ENCODE measurements at places on chromosomes 12 and 14.
A peak's percentile ranks its signal among the peaks of the same experiment; 100 is the strongest.

DNA sequence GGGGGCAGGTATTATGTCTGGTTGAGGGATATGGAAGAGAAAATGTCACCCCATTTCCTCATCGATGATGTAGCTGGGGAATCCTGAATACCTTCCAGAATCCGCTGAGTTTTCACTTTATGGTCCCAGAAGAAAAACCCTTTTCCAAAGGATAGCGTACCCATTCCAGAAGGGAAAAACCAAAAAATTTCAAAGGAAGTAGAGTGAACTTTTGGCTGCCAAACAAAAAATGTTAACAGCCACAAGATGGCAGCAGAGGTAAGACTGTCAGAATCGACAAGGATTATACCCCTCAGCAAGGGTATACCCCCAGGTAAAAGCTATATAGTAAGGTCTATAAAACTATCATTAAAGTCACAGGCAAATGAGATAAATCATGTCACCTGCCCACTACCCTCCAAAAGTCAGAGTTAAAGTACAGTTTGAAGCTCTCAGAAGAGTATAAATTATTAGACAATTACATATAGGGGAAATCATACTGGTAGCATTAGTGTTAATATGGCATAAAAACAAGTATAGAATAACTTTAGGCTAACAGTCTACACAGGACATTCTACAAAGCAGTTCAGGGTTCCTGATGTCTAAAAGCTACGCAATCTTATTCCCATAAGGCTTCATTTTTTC is 18.0 kb downstream of the ACIN1 start:
- no peak for DNase-seq

- no peak for DNase-seq
Observed at GRCh38 chr14:40229676-40230075, 797.4 kb upstream of the FBXO33 start.

DNA sequence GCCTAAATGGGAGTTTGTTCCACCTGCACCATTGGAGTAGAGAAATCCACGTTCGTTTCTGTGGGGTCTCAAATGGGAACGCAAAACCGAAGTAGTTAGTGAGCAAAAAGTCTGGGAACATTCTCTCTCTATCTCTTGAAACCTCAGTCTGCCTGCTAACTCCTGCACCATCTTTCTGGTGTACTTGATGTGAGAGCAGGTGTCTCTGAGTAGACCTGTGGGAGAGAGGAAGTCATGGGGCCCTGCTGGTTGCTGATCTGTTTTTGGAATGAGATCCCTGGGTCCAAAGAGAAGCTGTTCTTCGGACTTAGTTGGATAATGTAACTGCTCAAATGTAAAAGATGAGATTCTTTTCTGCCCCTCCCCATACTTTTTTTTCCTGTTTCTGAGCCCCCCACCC is 57.3 kb downstream of the MAX start:
- DNase-seq, result no peak

DNA sequence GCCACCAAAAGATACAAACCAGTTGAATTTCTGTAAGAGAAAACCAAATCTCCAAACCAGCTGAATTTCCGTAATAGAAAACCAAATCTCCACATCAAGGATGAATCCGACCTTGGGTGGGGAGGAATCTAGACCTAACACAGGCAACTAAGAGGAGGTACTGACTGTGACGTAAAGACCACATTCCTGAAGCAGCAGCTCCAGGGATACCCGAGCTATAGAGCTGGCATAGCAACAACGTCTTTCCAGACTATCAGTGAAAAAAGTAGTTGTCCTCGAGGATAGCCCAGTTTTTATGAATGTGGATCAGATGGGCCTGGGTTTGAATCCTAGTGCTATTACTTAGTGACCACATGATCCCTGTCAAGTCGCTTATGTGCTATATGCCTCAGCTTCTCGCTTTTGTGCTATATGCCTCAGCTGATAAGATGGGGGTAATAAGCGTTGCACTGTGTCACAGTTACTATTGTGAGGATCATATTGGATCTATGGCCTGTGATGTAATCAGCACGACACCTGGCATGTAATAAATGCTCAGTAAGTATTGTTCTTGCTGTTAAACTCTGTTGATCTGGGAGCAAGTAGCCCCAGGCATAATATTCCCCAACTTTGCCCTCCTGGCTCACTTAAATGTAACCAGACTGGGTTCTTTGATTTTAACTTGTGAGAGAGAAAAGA is 113.8 kb downstream of the EGLN3 start:
- DNase-seq, result no peak

- no peak for DNase-seq
Observed at GRCh38 chr12:106301611-106302321, 767 bp upstream of the TCP11L2 start.

DNA sequence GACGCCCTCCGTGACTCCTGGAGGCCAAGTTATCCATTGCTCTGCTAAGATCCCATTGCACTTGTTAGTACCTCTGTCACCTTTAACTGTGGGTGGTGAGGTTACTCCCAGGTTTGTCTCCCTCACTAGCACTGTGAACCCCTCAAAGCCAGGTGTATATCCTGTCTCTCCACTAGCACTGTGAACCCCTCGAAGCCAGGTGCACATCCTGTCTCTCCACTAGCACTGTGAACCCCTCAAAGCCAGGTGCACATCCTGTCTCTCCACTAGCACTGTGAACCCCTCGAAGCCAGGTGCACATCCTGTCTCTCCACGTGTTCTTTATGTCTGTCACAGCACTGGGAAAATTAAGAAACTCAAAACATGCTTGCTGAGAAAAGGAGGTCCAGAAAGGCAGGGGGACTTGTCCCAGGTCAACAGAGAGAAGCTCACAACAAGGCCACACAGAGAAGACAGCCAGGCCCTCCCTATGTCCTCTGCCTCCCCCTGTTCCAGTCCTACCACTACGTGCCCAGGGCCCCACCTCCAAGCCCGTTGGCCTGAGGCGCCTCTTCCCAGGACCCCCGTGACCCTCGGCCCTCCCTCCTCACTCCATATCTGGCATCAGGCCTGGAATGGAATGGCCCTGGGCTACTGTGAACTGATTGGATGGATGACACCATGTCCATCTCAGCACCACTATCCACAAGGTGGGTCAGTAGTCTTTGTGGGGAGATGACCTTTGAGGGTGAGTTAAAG is 26.4 kb upstream of the FKBP4 start:
- DNase-seq, result no peak

DNA sequence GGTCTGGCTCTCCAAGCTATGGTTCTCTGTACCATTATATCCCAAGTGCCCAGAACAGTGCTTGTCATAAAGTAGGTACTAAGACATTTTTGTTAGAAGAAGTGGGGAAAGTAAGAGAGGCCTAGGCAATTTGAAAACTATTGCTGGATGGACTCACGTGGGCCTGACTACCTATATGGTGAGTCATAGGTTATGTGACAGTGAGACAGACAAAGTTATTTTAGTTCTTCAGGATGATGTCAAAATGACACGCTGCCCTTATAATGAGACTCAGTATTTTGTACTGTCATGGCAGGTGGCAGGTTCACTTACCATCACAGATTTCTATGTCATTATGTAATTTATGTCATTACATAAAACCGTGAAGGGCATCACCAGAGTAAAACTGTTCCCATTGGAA is 53.1 kb downstream of the PARP11 start:
- DNase-seq, result no peak

DNA sequence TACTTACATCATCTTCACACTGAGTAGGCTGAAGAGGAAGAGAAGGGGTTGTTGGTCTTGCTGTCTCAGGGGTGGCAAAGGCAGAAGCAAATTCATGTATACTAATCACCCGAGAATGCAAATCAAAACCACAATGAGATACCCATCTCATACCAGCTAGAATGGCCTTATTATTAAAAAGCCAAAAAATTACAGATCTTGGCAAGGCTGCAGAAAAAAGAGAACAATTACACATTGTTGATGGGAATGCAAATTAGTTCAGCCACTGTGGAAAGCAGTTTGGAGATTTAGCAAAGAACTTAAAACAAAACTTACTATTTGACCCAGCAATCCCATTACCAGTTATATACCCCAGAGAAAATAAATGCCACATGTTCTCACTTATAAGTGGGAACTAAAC is 154.9 kb downstream of the SEC23A start:
- no peak for DNase-seq

GRCh38 chr14:34781242-34781641 is 66.8 kb upstream of the CFL2 start:
- peak; percentile 3 for DNase-seq

DNA sequence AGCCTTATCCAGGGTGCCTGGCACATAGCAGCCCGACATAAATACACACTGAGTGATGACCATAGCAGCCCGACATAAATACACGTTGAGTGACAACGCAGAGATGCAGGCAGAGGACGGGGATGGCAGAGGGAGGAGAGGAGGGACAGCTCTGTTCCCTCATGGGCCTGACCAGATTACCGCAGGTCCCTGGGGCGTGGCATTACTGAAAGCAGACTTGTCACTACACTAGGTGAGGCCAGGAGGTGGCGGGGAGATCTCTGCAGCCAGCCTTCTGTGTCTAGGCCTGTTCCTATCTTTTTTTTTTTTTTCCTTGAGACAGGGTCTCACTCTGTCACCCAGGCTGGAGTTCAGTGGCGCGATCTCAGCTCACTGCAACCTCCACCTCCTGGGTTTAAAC is 69.0 kb downstream of the HRK start:
- no peak for DNase-seq

GRCh38 chr14:23804817-23805216 is 148.8 kb upstream of the DHRS4 start:
- DNase-seq, result no peak

DNA sequence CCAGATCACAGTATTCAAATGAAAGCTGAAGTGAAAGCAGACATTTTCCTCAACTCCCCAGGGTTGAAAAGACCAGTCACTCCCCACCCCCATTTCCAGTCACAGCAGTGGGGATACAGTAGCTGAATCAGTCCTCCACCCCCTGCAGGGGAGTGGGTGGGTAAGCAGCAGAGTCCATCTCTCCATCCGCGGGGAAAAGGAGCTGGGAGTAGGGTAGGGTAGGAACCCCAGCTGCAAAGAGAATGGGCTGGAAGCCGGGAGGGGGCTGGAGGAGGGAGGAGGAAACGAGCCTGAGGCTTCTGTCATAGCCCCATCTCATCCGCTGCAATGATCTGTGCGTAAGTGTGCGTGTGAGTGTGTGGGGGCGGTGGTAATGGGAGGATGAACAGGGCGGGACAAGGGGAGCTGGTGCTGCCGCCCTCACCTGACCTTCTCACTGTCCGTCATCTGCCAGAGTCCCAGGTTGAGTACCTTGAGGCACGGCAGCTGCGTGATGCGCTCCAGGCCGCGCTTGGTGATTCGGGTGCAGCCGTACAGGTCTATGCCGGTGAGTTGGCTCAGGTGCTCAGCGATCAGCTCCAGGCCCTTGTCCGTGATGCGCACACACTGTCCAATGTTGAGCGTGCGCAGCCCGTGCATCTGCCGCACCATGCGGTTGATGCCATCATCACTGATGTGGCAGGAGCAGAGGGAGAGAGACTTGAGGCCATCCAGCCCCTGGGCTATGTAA is 1.8 kb downstream of the FBXL14 start:
- DNase-seq, result peak; percentile 65

DNA sequence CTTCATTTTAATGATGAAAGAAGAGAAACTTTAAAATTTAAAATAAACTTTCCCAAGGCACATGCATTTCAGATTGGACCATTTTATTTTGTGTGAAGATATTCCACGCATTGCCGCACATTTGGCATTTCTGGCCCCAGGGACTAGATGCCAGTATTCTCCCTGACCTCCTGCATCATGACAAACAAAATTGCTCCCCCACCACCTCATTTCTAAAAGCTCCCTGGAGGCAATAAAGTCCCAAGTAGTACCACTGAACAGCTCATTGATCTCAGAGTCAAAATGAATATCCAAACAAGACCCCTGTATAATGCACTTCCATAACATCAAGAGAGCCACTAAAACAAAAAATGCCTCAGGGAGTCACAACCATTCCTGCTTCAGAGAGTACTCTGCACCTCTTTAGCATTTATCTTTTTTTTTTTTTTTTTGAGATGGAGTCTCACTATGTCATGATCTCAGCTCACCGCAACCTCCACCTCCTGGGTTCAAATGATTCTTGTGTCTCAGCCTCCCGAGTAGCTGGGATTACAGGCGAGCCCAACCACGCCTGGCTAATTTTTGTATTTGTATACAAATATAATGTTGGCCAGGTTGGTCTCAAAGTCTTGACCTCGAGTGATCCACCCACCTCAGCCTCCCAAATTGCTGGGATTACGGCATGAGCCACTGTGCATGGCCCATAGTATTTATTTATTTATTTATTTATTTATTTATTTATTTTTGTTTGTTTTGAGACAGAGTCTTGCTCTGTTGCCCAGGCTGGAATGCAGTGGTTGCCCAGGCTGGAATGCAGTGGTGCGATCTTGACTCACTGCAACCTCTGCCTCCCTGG is 48.8 kb upstream of the RASSF3 start:
- no peak for DNase-seq

- DNase-seq, result no peak
Observed at GRCh38 chr12:132478845-132479244, 11.1 kb upstream of the FBRSL1 start.

DNA sequence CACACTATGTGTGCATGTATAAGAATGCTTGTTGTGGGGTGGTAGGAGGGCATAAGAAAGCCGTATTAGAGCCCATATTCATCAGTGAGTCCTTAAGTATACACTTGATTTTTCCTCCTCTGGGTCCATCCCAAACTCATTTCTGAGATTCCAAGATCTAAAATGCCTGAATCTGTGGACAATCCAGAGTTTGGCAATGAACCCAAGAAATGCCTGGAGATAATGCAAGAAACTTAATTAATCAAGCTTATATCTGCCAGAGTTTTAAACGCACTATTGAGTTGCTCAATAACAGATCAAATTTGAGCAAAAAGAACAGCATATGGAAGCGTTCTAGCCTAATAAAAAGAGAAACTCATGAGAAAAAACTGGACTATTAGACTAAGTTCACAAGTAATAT is 143.4 kb upstream of the NAV3 start:
- no peak for DNase-seq

Measured in T1000 (cell line).